Stimulated activated CD4-positive, alpha-beta T cell treated with anti-CD3 and anti-CD28 coated beads, TNF-alpha, amount 100 ng/mL, for 1 hour (primary cell): ENCODE measurements at places on chromosomes 7 and 10.

DNA sequence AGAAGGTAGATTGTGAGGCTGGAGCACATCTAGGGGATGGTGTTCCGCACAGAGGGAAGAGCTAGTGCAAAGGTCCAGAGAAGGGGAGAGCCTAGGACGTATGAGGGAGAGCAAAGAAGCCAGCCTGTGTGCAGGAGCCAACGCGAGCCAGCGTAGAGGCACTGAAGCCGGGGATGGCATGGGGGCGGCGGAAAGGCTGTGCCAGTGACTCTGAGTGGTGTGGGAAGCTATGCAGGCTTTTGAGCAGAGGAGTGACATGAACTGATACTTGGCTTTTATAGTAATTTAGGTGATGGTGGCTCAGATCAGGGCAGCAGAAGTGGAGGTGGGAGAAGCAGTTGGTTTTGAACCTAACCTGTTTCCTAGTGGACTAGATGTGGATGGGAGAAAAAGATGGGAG lies 65.8 kb downstream of the ATXN7L1 start:
- DNase-seq = no peak

GRCh38 chr10:99369126-99369525 lies 40.0 kb downstream of the CNNM1 start:
- no peak for DNase-seq

DNA sequence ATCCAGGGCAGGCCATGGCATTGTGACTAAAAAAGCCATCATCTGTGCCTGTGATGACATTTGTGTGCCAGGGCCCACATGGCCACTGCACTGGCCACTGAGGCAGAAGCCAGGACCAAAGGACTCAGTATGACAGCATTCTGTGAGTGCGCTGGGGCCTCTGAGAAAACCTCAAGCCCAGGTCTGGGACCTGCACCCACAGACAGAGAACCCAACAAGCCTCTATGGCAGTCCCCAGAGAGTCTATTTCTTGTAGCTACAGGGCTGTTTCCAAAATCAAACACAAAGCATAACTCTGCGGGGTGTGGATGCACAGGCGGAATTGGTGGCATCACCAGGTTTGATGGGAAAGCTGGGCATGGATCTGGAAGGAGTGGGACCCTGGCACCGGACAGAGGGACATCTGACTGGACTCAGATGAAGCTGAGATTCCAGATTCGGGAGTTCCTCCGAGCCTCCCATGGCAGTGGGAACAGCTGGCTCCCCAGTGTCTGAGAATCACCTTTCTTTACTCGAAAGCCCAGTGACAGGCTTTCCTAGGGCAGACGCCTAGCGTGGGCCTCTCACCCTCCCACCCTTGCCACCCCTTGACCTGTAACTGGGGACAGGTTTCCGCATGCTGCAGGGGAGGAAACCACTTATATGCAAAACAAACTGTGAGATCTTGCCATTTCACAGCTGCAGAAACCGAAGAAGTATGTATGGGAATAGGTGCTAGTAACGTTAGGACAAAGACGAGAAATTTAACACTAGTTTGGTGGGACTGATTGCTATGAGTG lies 70.6 kb upstream of the RHEB start:
- DNase-seq = no peak

DNA sequence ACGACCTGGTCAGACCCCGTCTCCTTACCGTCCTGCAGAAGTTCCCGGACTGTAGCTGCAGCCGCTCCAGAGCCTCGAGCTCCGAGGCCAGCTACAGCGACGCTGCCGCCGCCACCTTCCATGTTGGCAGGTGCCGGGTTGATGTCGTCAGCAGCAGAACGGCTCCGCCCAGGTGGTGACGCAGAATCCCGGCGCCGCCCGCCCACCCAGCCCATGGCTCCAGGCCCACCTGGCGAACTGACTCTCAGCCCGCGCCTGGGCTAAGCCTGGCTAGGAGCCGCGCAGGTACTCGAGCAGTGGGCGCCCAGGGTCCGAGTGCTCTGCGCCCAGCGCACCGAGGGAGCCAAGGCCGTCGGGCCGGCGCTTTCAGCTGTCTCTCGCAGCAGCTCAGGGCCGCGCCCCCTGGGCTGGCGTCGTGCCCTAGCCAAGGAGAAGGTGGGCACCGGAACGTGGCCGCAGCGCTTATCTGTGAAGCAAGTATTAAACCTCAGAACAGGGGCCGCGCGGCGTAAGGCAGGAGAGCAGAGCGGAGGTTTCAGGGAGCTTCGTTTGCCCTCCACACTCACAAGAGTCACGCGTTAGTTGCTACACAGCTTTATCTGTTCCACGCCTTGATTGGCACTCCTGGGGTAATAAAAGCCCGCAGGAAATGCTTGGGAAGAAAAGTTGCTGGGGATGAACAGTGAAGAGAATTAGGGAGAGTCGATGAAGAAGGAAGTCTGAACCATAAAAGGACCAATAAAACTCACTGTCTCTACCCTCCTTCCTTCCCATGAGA lies at the start of the genes COG5 and DUS4L:
Gene COG5, minus strand, starts transcription at position 146 of the 778 bp plus-strand sequence. Its CDS starts 24 bp downstream, at position 122.
Gene DUS4L, plus strand, starts transcription at position 197 of the 778 bp plus-strand sequence. CDS start 3,100 bp downstream, outside the sequence.
- peak; percentile 36 for DNase-seq

- DNase-seq = no peak
Observed at GRCh38 chr7:157136372-157136771, 2.4 kb upstream of the UBE3C start.

DNA sequence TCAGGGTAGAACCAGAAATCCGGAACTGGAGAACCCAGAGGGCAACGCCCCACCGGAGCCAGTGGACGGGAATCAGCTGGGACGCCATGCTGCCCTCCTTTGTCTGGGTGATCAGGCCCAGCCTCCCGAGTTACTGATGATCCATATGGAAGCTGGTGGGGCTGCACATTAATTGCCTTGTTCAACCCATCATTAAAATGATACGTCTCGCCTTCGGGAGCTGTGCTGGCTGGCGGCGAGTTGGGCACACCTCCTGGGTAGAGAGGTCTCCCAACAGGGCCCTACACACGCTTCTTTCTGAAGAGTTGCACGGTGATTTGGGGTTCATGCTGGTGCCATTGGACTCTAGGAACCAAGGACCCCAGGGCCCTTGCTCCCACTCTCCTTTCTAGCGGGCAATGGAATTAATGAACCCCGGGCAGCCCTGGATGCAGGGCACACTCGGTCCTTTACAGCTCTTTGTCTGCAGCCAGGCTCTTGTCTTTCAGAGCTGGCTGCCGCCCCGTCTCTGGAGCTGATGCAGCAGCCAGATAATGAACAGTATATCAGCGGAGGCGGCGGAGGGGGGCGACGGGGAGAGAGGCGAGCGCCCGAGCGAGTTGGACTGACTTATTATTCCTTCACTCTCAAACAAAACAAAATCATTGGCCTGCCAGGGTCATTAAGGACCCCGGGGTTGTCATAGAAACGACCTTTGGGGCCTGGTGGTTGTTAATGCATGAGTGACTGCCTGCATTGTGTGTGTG lies 412.2 kb upstream of the ZMIZ1 start:
- DNase-seq = no peak

DNA sequence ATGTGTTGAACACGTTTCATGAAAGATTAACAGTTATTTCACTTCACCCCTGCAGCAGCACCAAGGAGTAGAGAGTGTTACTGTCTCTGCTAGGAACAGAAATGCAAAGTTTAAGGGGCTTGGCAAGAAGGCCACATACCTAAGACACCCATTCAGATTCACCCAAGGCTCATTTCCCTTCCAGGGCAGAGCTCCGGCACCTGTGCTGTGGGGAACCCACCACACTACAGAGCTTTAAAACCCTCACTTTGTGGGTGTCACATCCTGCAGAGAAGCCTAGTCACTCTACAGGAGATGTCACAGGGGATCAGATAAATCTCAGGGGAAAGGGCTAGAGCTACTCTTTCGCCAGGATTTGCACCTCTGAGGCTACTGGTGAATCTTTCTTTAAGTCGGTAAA lies 176.1 kb upstream of the KLF6 start:
- DNase-seq = no peak

GRCh38 chr7:138506764-138507163 lies 46.7 kb downstream of the TRIM24 start:
- no peak for DNase-seq

- DNase-seq = no peak
Observed at GRCh38 chr10:90723416-90724068, 134.3 kb downstream of the HTR7 start.

GRCh38 chr7:43248961-43249822 lies 136.7 kb downstream of the HECW1 start:
- no peak for DNase-seq

GRCh38 chr7:84900215-84900614 lies 286.6 kb downstream of the SEMA3D start:
- DNase-seq = no peak

DNA sequence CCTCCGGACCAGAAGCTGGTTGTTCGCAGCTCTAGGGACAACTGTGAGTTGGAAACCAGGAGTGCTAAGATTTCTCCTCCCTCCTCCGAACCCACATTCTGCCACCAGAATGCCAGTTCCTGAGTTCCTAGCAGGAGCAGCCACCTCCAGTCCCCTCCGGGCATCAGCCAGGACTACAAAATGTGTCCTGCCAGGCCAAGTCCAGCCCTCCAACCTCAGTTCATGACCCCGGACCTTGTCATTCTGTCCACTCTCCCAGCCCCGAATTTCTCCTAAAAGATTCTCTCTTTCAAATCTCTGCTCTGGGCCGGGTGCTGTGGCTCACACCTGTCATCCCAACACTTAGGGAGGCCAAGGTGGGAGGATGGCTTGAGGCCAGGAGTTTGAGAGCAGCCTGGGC lies 2.3 kb downstream of the ZAN start:
- no peak for DNase-seq
